Spinal cord (tissue), 10 donors: ENCODE measurements at places on chromosomes 1 and 21. TPM values are rescaled to one million over a fixed set of nuclear protein-coding genes. Genes with fewer than 3 reads are reported as not detected.

Gene SELENBP1
- total RNA-seq = 36.2 TPM

Gene ARHGAP30
- total RNA-seq = 4.2 TPM

Gene SCCPDH
- total RNA-seq = 69.3 TPM

Gene LEMD1
- total RNA-seq = 2.4 TPM

Gene BACH1
- 66.1 TPM for total RNA-seq

Gene NUDT4B
- total RNA-seq = 3.3 TPM

Gene DIO1
- not detected for total RNA-seq

Gene P3R3URF
- total RNA-seq = not detected

Gene ASTN1
- total RNA-seq = 33.4 TPM

Gene RAB13
- 43.3 TPM for total RNA-seq

Gene HPCA
- total RNA-seq = 57.0 TPM

Gene ZBTB8A
- 15.4 TPM for total RNA-seq

Gene AVPR1B
- 0.17 TPM for total RNA-seq

Gene CCDC181
- 6.1 TPM for total RNA-seq

Gene OR2L13
- total RNA-seq = 2.6 TPM

Gene MRAP
- 1.4 TPM for total RNA-seq

Gene ARHGEF16
- 2.6 TPM for total RNA-seq

Gene CHRM3
- total RNA-seq = 14.7 TPM

Gene PAX7
- total RNA-seq = 1.5 TPM

Gene KLHDC8A
- total RNA-seq = 12.0 TPM

Gene RSPO1
- total RNA-seq = not detected

Gene LIPI
- total RNA-seq = not detected

Gene CRNN
- total RNA-seq = not detected

Gene KRTAP19-1
- not detected for total RNA-seq

Gene PRAMEF13
- not detected for total RNA-seq

Gene KCNQ4
- total RNA-seq = 1.3 TPM

Gene OVAAL
- not detected for total RNA-seq

Gene MAGOH
- total RNA-seq = 22.3 TPM

Gene CLDN14
- not detected for total RNA-seq

Gene PYHIN1
- total RNA-seq = not detected

Gene OR2M5
- total RNA-seq = not detected

Gene RGS5
- total RNA-seq = 34.5 TPM

Gene NPL
- total RNA-seq = 60.3 TPM

Gene CA6
- total RNA-seq = not detected

Gene LCE1F
- total RNA-seq = not detected

Gene RBM11
- 6.0 TPM for total RNA-seq

Gene PERM1
- total RNA-seq = not detected

Gene CCDC185
- total RNA-seq = not detected

Gene GLIS1
- total RNA-seq = 0.59 TPM

Gene B4GALT2
- total RNA-seq = 85.7 TPM

Gene CLCA1
- 0.10 TPM for total RNA-seq

Gene VWA5B1
- 2.2 TPM for total RNA-seq

Gene TNFRSF1B
- total RNA-seq = 9.6 TPM

Gene RPTN
- not detected for total RNA-seq
